ENCODE measurements at places on chromosomes 3 and 15.

- DNase-seq = no peak
Measured at GRCh38 chr3:73378207-73378606, 246.5 kb downstream of the PDZRN3 start.

- no peak for DNase-seq
Measured at GRCh38 chr3:38119821-38120692, 16.9 kb downstream of the ACAA1 start.

DNA sequence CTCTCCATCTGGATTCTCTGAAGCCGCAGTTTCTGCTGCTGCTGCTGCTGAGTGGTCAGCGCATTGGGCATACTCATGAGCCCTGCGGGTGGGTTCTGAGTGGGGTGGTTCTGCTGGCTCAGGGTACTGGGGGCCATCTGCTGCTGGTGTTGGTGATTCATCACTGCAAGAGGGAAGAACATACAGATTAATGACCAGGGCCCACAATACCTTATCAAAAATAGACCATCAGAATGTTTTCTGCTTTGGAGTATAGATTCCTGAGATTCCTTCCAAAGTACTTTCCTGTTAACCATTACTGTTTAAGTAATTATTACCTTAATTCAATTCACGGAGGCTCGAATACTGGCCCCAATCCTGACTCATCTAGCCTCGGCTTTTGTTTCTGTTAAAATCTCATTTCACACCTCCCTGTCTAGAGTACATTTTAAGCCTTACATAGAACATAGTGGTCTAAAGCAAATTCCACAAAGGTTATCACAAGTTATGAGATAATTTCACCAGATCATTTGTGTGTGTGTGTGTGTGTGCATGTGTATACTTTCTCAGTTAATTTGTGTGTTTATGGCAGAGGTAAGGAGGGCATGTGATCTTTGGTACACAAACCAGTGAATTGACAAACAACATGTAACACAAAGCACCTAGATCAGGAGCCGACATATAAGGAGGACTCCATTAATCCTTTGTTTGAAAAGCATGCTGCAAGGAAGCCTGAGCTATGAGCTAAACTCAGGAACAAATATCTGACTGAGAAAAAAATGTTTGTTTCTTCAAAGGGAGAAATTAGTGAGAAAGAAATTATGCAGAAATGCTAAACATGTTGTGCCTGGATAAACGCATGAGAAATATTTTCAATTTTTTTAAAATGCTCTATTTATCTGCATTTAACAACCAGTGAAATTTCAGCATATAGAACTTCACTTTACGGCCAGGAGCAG, 68.1 kb downstream of the TM4SF4 start:
- DNase-seq = no peak

- DNase-seq = no peak
Measured at GRCh38 chr15:68366314-68366713, 65.6 kb downstream of the ITGA11 start.

GRCh38 chr3:72567474-72567873, 280.8 kb downstream of the SHQ1 start:
- DNase-seq = no peak

- DNase-seq = no peak
Measured at GRCh38 chr3:20141316-20141715, 44.7 kb downstream of the SGO1 start.

DNA sequence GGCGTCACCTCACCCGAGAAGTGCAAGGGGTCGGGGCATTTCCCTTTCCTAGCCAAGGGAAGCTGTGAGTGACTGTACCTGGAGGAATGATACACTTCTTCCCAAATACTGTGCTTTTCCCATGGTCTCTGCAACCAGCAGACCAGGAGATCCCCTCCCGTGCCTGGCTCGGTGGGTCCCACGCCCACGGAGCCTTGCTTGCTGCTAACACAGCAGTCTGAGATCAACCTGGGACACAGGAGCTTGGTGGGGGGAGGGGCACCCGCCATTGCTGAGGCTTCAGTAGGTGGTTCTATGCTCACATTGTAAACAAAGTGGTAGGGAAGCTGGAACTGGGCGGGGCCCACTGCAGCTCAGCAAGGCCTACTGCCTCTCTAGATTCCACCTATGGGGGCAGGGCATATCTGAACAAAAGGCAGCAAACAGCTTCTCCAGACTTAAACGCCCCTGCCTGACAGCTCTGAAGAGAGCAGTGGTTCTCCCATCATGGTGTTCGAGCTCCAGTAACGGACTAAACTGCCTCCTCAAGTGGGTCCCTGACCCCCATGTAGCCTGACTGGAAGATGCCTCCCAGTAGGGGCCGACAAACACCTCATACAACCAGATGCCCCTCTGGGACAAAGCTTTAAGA, 31.4 kb upstream of the ABHD5 start:
- DNase-seq = no peak

DNA sequence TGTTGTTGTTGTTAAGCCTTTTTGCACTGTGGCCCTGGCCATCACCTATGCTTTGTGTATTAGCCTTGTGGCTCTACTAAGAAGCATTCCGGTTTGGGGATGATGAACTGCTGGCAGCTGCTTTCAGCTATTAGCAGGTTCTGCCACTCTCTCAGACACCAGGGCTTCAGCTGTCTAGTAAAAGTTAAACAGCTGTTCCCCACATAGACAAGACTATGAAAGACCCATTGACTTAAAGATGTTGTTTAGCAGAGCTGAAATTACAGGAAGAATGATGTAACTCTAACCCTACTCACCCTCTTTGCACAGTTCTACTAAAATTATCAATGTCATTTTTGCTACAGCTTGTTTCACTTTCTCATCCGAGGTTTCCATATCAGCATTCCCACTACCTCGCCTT, 131.2 kb upstream of the CGNL1 start:
- no peak for DNase-seq

GRCh38 chr3:12325586-12326515, 37.0 kb downstream of the PPARG start:
- DNase-seq = no peak

DNA sequence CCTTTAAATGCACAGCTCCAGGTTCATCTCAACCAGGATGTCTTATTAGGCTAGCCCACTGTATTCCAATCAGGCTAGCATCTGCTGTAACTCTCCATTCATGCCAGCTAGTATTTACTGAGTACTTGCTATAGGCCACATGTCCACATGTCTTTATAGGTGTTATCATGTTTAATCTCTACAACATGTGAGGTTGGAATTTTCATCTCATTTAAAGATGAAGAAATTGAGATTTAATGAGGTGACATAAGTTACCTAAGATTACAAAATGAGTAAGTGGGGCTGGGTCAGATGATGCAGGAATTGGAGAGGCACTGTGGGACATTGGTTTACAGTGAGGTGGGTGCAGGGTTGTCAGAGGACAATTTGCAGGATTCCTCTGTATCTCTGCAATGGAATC, 2.9 kb downstream of the IFT122 start:
- no peak for DNase-seq

DNA sequence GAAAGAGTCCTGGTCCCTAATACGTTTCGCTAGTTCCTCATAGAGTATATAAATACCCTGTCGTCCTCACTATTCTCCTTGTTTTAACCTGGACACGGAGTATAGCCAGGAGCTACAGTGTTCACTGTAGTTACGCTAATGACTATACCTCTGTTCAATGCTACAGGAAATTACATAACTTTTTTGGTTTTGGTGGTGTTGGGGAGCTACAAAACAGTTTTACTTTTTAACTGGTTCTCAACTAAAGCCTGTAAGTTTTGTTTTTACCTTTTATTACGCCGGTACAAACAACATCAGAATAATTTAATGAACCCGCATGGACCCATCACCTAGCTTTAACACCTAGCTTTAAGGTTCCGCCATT, 1.5 kb downstream of the LMLN start:
- DNase-seq = no peak

- DNase-seq = peak; percentile 81
Measured at GRCh38 chr15:90191794-90192509, 9.2 kb upstream of the SEMA4B start.

- DNase-seq = no peak
Measured at GRCh38 chr15:92645731-92646130, 9.8 kb downstream of the FAM174B start.

GRCh38 chr3:61331929-61332552, 80.8 kb upstream of the FHIT start:
- no peak for DNase-seq

GRCh38 chr3:188231456-188231855, 77.5 kb downstream of the LPP start:
- no peak for DNase-seq

- peak; percentile 57 for DNase-seq
Measured at GRCh38 chr15:88208396-88208795, 48.1 kb downstream of the NTRK3 start.

DNA sequence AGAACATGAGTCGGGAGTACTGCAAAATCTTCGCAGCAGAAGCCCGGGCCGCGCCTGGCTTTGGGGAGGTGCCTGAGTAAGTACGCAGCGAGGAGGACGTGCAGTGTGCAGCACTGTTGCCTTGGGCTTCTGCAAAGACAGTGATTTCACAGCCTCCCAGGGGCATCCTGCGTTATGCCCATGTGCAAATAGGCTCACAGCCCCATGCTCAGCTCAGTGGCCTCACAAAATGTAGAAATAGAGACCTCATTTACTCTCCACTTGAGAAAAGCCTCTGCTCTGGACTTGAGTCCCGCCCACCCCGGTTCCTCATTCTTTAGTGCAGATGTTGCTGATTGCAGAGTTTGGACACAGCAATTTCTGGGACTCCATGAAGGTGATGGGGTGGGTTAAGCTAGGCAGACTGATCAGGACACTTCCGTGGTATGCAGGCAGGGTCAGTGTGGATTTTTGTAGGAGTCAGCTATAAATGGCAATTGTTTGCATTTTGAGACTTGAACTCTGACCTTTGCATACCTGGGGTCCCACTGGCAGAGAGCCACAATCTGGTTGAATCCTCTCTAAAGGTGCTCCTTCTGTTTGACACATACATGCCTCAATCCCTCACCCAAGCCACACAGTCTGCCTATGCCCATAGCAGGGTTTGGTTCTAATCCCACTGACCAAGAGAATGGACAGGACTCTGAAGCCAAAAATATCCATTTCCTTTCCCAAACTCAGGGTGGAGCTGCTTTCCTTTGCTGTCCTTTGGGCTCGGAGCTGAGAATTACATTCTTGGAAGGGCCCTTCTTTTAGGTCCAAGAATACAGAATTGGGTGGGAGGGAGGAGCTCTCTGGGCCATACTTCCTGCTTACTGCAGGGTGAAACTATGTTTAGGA, 20.7 kb upstream of the SLC28A1 start:
- no peak for DNase-seq

GRCh38 chr3:126369490-126369889, 12.3 kb upstream of the KLF15 start:
- no peak for DNase-seq

DNA sequence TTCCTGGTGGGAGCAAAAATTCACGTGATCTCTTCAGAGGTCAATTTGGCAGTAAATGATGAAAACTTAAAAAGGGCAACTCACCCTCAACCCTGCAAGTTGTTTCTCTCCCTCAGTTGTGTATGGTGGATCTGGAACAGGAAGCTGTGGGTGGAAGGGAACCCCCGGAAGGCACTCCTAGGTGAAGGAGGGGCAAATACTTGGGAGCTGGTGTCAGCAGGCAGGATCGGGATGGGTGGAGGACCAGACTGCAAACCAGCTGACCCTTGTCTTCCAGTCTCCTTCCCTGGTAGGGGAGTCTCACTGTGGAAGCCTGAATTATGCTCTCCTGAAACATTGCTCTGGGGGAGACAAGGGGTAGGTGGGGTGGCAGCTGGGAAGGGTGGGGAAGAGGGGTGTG, 33.5 kb downstream of the PRR23E start:
- no peak for DNase-seq

DNA sequence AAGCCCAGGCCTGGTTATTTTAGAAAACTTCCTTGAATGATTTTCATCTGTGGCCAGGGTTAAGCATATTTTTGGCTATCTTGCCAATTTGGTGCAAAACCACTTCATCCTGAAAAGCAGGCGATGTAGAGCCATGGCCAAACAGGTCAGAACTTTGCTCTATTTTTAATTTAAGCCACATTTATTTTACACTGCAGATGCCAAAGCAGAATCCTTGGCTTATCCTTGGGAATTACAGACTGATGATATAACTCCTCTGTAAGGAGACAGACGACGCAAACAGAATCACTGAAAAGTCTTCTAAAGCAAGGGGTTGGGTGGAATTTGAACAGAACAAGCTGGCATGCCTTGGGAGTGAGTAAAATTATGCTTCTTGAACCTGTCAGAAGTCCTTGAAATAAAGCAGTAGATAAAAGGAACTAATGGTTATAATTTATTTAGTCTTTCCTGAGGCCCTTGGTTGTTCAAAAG, 121.9 kb downstream of the CHST2 start:
- no peak for DNase-seq

- no peak for DNase-seq
Measured at GRCh38 chr3:179716226-179716625, 63.4 kb downstream of the USP13 start.

DNA sequence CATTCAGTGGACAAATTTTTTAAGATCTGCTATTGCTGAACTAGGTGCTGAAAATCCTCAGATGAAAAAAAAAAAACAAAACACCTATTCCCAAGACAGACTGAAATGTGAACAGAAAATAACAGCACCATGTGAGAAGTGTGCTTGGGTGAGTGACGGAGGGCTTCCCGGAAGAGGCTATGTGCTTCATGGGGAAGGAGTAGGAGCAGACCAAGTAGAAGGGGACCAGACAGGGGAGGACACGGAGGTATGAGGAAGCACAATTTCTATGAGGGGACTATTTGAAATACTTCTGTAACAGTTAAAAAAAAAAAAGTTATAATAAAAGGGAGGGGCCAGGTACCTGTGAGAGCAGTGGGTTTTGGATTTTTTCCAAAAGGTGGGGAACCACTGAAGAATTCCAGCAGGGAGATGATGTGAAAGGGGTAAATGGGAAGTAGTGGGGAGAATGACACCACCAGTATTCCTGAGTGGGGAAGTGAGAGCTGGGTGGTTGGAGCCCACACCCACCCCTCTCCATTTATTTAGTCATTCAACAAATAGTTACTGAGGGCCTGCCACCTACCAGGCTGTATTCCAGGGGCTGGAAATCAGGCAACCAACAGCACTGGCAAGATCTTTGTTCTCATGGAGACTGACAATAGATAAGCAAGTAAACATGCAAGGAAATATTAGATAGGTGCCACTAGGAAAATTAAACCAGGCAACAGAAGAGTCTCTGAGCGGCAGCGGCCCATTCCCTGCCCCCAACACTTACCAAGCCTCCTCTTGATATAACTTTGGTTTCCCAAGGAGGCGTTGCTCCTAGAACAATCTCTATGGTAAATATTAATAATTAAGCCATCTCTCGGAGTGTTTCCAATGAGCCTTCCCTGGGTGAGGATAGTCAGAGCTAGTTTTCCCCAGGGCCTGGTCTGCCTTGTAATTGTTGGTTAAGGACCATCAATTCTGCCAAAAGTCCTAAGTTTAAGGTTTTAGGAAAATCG, 3.8 kb upstream of the USP3 start:
- DNase-seq = no peak

- no peak for DNase-seq
Measured at GRCh38 chr3:172543419-172543818, 20.2 kb upstream of the TNFSF10 start.

GRCh38 chr3:59769127-59769750, 719.4 kb upstream of the CFAP20DC start:
- no peak for DNase-seq
